Right hindlimb (tissue), 1 donor: ENCODE measurements at places on chromosomes 2 and 18.
A peak's percentile ranks its signal among the peaks of the same experiment; 100 is the strongest.

- DNase-seq = no peak
Observed at GRCh38 chr2:133871545-133872209, 303.4 kb upstream of the NCKAP5 start.

GRCh38 chr2:10329880-10330699 is 27.4 kb downstream of the HPCAL1 start:
- DNase-seq = no peak

GRCh38 chr2:120817136-120817955 is 81.7 kb downstream of the GLI2 start:
- no peak for DNase-seq

GRCh38 chr2:184611361-184612085 is 13.2 kb downstream of the ZNF804A start:
- DNase-seq = no peak

DNA sequence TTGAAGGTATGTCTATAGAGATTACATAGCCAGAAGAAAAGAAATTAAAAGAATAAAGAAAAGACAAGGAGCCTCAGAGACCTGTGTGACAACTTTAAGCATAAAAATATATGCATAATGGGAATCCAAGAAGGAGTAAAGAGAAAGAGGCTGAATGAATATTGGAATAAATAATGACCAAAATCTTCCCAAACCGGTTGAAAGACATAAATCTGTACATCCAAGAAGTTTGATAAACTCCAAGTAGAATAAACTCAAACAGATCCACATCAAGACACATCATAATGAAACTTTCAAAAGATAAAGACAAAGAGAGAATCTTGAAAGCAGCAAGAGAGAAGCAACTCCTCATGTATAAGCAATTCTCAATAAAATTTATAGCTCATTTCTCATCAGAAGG is 132.4 kb upstream of the ZNF516 start:
- DNase-seq = no peak

- no peak for DNase-seq
Observed at GRCh38 chr18:51383711-51384110, 186.2 kb upstream of the MEX3C start.

GRCh38 chr2:217553679-217554078 is 449.1 kb downstream of the TNS1 start:
- DNase-seq = no peak

DNA sequence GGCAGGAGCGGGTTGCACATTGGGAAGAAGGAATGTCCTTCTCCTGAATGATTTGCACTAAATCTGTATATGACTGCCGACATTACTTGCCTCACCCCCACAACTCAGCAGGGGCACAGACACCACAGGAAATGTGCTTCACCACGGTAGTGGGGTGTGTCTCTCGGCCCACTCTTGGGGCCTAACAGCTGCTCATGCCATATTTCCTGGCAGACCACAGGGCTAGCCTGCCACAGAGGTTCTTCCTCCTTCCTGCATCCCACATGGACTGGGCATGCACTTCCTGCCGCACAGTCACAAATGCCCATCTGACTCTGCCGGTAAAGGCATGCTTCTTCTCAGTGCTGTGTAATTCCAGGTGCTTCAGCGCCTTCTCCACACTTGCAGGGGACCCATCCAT is 10.3 kb upstream of the PAPOLG start:
- peak; percentile 25 for DNase-seq

DNA sequence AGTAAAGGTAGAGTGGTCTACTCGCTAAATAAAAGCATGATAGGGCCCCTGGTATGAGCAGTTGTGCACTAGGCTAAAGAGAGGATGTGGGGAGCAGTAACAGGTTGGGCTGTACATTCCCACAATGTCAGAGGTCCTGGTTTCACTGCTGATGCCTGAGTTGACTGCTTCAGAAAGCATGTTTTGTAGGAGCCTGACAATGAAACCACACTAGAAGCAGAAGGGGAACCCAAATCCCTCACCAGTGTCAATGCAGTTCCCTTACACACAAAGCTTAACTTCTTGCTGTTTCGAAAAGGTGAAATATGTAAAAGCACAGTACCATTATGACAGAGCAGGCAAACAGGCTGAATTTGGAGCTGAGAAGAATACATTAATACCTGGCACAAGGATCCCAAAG is 291.7 kb upstream of the KYNU start:
- DNase-seq = no peak

- DNase-seq = no peak
Observed at GRCh38 chr2:158994920-158995676, 26.7 kb downstream of the TANC1 start.

- no peak for DNase-seq
Observed at GRCh38 chr2:40200366-40200915, 251.4 kb downstream of the SLC8A1 start.

- DNase-seq = no peak
Observed at GRCh38 chr2:10549195-10549594, 101.1 kb upstream of the ODC1 start.

DNA sequence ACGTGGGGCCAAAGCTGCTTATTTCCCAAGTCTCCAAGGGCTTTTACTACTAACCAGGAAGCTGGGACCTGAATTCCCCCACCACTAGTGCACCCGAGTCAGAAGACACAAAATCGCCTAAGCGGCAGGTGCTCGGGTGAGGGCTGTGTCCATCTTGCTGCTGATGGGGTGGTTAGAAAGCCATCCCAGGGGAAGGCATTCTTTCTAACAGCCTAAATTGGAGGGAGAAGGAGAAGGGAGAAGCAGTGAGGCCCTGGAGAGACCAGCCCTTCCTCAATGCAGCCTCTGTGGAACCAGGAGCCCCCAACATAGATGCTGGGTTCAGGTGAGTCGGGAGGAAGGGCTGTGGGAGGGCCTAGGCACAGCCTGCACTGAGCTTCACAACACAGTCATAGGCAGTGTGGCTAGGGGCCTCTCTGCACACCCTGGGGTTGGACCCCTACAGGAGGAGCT is 1.9 kb upstream of the PROM2 start:
- no peak for DNase-seq
